ENCODE measurements at places on chromosomes 7 and 10.
A peak's percentile ranks its signal among the peaks of the same experiment; 100 is the strongest.

- no peak for DNase-seq
These were observed 204.3 kb downstream of the CCDC7 start for GRCh38 chr10:32650246-32650655.

GRCh38 chr7:47488201-47488968 lies 93.5 kb downstream of the TNS3 start:
- DNase-seq: peak; percentile 47

GRCh38 chr7:585229-585711 lies 65.6 kb upstream of the PDGFA start:
- no peak for DNase-seq

DNA sequence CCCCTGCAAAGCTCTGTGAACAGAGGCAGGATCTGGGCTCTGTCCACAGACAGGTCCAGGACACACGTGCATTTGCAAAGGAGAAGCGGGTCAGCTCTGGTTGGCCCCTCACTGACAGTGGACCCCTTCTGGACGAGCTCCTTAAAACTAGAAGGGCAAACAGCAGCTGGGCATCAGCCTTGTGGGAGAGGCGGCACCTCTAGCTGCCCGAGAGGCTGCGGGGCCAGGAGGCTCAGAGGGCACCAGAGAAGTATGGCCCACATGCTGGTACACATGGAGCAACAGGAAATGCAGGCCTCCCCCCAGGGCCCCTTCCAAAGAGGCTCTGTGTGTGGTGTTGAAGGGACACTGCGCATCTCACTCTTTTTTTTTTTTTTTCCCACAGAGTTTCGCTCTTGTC lies 233.0 kb upstream of the TCERG1L start:
- DNase-seq: no peak

DNA sequence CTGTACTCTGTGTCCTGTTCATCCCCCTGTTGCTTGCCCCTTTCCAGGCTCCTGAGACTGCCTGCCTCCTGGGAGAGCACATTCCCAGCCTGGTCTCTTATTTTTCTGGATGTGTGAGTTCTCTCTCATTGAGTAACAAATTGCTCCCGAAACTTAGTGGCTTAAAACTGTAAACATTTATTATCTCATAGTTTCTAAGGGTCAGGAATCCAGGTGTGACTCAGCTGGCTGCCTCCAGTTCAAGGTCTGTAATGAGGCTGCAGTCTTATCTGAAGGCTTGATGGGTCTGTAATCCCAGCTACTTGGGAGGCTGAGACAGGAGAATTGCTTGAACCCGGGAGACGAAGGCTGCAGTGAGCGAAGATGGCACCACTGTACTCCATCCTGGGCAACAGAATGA lies 53.6 kb upstream of the PRR15 start:
- no peak for DNase-seq

- DNase-seq: no peak
These were observed 36.8 kb downstream of the LRRC72 start for GRCh38 chr7:16563281-16564022.

- DNase-seq: peak; percentile 98
These were observed at the start of the genes CNPY4 and TAF6 for GRCh38 chr7:100119072-100119969. TSS of gene CNPY4 (plus strand) at chr7:100119634. CDS start at chr7:100119745, 111 bp downstream. TSS of gene TAF6 (minus strand) at chr7:100119358. CDS start at chr7:100114209, 5,149 bp downstream.

- no peak for DNase-seq
These were observed 90.2 kb downstream of the SH3PXD2A start for GRCh38 chr10:103765168-103765567.

DNA sequence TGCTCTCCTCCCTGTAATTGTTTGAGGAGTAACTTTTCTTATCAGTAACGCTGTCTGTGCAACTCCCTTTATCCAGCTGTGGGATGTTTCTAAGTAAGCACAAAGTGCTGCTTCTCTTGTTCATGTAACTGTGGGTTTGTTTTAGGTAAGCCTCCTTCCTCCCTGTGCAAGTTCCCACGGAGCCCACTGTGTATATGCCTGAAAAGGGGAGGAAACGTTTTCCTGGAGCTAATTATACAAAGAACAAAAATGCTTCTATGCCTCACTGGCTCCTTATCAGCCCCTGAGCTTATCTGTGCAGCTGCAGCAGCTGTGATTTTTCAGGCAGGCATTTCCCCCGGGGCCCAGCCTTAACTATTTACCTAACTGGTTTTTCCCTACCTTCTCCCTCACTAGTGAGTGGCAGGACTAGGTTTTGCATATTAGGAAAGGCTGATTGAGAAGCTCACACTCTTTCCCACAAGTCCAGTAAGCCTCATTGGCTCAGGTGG lies 593.4 kb upstream of the GHITM start:
- peak; percentile 67 for DNase-seq

DNA sequence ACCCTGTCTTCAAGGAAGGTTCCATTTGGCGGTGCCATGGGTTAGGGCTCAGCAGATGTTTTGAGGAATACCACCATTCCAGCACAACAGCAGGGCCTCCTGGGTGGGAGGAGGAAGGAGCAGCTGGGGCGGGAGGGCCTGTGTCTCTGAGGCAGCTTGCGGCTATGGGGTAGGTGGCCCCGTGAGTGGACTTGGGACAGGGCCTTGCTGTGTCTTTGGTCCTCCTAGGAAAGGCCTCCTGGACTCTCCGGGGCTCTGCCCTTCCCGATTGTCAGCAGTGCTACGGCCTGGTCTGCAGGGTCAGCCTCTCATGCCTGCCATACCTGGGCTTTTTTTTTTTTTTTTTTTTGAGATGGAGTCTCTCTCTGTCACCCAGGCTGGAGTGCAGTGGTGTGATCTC lies 96.7 kb downstream of the PAXIP1 start:
- no peak for DNase-seq

DNA sequence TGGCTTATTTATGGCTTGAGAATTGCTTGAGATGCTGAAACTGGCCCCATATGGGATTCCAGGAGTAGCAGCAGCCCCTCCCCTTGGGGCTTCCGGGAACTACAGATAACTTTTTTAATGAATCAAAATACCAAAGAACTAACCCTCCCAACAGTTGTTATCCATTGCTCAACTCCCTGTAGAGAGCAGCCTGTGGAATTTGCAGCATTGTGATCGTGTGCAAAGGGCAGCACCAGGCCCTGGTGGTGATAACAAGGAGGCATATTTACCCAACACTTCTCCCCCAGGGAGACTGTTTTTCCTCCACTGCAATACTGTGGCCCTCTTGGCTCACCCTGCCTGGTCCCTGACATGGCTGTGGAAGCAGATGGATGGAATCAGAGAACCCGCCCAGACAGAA lies 196.2 kb downstream of the PLXNA4 start:
- peak; percentile 22 for DNase-seq

- no peak for DNase-seq
These were observed 31.1 kb upstream of the SLF2 start for GRCh38 chr10:100881556-100882213.

- no peak for DNase-seq
These were observed 29.4 kb downstream of the DRGX start for GRCh38 chr10:49366460-49366859.

GRCh38 chr7:106114716-106115383 lies 2.7 kb upstream of the SYPL1 start:
- DNase-seq: no peak

GRCh38 chr10:132892004-132892403 lies 50.4 kb downstream of the CFAP46 start:
- no peak for DNase-seq

DNA sequence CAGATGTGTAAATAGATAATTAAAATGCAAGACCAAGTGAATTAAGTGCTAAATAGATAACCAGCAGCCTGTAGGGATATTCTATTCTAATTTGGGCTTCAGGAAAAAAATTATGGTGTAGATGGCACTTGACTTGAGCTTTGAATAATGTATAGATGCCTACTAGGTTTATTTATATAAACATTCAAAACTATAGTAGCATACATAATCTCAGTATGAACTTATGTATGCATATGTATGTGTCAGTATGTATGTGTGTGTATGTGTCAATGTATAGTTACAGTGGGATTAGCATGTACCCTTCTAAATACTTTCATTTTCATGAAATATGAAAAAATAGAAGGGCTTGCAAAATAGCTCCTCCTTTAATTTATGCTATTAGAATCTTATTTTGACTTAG lies 207.3 kb upstream of the PPP1R3A start:
- no peak for DNase-seq

GRCh38 chr7:2864204-2864985 lies 20.3 kb upstream of the GNA12 start:
- DNase-seq: no peak

DNA sequence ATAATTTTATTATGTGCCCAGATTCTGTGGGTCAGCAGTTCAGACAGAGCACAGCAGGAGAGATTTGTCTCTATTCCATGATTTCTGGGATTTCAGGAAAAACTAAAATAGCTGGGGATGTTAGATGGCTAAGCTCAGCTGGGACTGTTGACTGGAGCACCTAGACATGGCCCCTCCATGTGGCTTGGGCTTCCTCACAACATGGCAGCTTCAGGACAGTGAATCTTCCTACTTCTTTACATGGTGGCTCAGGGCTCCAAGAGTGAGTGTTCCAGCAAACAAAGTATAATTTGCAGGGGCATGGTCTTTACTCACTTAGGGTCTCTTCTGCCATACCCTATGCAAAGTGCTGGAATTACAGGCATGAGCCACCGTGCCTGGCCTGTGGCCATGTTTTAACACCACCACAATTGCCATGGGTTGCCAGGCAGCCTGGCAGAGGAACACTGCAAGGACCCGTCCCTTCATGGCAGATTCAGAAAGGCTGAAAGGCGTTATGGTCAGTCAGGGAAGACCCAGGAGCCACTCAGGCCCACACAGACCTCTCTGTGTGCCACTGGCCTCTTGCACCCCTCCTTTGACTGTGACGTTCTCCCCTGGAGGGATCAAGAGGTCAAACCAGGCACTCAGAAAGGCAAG lies 50.8 kb upstream of the ZMIZ1 start:
- no peak for DNase-seq

DNA sequence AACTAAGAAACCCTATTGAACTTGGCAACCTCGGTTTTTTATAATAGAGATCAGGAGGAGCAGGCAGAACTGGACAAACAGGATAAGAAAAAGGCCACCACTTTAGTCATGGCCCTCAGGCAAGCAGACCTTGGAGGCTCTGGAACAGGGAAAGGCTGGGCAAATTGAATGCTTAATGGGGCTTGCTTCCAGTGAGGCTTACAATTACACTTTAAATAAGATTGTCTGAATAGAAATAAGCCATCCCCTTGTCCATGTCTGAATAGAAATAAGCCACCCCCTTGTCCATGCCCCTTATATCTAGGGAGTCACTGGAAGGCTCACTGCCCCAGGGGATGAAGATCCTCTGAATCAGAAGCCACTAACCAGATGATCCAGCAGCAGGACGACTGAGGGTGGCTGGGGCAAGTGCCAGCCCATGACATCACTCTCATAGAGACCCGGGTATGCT lies 40.6 kb downstream of the AKR1B15 start:
- DNase-seq: no peak

DNA sequence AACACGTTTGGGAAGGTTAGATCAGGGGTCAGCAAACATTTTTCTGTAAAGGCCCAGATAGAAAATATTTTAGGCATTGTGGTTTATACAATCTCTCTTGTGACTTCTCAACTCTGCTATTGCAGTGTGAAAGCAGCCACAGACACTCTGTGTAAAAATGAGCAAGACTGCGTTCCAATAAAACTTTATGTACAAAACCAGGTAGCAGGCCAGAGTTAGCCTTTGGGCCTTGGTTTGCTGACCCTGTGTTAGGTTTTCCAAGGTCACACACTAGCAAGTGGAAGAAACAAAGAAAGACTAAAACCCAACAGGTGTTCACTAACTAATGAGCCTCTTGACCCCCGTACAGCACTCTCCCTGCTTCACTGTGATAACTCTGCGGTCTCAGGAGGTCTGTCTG lies 14.9 kb upstream of the PAXIP1 start:
- DNase-seq: no peak

- no peak for DNase-seq
These were observed 772.7 kb downstream of the PHTF2 start for GRCh38 chr7:78571292-78571691.

GRCh38 chr7:35430547-35431153 lies 176.8 kb upstream of the TBX20 start:
- peak; percentile 17 for DNase-seq

DNA sequence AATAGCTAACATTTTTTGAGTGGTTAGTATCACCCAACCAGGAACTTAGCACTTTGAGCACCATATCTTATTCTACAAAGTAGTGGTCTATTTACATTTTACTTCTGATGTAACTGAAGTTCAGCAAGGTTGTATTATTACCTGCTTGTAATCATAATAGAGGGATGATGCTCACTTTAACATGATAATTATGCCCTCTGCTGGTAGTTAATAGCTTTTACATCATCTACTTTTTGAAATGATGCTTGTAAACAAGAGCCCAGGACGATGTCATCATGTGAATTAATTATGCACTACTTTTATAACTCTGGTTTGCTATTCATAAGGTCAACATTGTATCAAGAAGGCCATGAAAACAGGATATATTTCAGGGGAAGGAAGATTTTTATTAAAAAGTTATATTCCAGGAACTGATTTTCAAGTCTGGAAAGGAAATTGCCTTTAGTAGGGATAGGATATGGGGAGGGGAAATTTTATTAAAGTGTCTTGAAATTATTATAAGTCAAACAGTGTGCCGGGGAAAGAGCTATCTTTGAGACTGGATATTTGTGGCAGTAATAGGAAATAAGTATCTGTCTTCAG lies 80.3 kb upstream of the SCIN start:
- peak; percentile 43 for DNase-seq

DNA sequence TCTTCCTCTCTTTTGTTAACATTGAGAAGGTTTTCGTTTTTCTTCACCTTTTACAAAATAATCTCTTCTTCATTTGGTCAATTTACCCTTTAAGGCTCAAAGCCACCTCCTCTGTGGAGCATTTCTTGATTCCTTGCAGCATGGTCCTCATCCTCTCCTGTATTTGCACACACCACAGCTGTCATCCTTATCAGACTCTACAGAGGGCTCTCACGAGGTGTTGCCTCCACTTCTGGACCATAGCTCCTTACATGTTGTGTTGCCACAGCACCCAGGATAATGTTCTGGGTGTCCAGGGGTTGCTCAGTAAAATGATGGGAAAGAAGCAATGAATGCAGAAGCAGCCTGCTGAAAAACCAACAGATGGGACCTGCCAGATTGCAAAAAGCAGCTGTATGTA lies 192.8 kb downstream of the SH2D4B start:
- DNase-seq: no peak

GRCh38 chr10:21296575-21297355 lies 228.7 kb downstream of the SKIDA1 start:
- peak; percentile 31 for DNase-seq

DNA sequence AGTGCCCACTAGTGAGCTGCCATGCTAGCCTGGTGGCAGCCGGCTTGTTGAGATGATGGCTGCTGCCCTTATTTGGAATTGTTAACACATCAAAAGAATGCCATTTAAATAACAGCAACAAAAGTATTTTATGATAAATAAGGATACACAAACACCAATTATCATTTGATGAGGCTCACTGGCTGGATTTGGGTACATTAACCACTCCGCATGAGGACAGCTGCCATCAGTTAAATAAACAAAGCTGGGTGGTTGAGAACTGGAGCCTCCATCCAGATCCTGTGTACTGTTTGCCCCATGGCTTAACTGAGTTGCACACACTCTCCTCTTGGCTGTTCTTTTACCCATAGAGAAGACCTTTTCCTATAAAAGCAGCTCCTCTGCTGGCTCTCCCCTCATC lies 103.8 kb downstream of the RGS10 start:
- no peak for DNase-seq

GRCh38 chr7:30053068-30053467 lies 24.9 kb downstream of the PLEKHA8 start:
- no peak for DNase-seq

GRCh38 chr7:135205850-135206249 lies 5.5 kb downstream of the WDR91 start:
- no peak for DNase-seq
